ENCODE measurements at places on chromosomes 7 and 10. TPM values are rescaled to one million over a fixed set of nuclear protein-coding genes. Genes with fewer than 3 reads are reported as not detected.

The EMX2 gene
- 0.67 TPM for total RNA-seq

DNA sequence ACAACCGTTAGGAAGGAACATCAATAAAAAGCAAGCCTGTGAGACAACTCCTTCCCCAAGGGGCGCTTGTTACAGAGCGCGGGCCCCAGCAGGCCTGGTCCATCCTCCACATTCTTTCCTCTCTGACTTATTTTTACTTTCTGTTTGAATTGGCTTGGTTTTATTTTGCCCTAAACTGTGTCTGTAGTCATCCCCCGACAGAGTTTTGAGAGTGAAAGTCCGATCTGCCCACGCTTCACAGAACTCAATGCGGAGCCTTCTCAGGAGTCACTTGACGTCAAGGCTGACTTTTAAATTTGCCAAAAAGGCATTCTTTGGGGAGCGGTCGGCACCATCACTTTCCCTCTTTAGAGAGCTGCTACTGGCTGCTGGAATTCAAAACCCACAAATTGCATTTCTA lies 150.1 kb upstream of the KLF6 start:
- H3K27me3 ChIP-seq, result no peaks in the 10 kb centered on the region
- H3K36me3 ChIP-seq, result no peaks in the 10 kb centered on the region
- H3K4me1 ChIP-seq, result no peaks in the 10 kb centered on the region
- H3K27ac ChIP-seq, result peak overlapping the region; percentile 74
- peak; percentile 77 for DNase-seq

DNA sequence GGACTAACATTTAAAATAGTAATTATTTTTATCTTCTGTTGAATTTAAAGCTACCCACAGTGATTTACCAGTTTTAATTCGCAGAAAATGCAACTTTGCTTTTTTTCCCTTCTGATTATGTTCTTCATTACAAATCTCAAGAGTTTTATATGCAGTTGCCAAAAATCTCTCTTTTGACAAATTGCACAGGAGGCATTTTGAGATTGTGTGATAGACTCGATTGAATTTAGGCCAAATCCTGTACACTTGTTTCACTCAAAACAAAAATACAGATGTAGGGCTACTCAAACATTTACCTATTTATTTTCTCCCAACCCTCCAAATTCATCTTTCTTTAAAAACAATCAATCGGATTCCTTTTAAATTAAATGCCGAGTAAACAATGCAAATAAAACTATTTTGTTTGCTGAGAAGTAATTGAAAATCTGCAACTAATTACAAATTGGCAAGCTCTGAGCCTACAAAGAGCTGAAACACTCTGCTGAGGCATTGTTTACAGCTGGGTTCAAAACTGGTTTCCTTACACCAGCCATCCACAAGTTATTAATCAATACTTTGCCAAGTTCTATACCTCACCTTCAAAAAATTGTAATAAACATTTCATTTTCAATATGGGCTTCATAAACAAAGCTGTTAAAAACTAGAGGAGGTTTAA lies 214.9 kb upstream of the TCF7L2 start:
- H3K27ac ChIP-seq, result no peak overlapping the region
- no peak overlapping the region for H3K4me3 ChIP-seq
- no peaks in the 10 kb centered on the region for H3K4me1 ChIP-seq
- no peak for DNase-seq

DNA sequence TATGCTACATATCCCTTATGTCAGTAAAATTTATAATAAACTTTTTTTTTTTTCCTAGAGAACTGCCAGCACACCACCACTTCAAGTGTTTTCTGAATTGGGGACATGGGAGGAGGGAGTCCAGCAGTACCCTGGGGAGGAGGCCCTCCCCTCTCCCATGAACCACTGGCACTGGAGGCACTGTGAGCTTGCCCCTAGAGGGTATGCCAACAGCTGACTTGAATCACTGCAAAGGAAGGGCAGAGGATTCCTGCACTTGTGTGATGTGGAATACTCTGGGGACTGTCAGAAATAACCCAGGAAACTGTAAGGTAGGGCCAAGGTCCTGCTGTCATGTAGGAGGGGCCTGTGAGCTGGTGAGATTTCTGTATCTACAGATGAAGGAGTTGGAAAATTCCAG lies 8.5 kb upstream of the ARMS2 start:
- no peaks in the 10 kb centered on the region for H3K4me1 ChIP-seq
- H3K27ac ChIP-seq, result no peak overlapping the region
- DNase-seq, result no peak

DNA sequence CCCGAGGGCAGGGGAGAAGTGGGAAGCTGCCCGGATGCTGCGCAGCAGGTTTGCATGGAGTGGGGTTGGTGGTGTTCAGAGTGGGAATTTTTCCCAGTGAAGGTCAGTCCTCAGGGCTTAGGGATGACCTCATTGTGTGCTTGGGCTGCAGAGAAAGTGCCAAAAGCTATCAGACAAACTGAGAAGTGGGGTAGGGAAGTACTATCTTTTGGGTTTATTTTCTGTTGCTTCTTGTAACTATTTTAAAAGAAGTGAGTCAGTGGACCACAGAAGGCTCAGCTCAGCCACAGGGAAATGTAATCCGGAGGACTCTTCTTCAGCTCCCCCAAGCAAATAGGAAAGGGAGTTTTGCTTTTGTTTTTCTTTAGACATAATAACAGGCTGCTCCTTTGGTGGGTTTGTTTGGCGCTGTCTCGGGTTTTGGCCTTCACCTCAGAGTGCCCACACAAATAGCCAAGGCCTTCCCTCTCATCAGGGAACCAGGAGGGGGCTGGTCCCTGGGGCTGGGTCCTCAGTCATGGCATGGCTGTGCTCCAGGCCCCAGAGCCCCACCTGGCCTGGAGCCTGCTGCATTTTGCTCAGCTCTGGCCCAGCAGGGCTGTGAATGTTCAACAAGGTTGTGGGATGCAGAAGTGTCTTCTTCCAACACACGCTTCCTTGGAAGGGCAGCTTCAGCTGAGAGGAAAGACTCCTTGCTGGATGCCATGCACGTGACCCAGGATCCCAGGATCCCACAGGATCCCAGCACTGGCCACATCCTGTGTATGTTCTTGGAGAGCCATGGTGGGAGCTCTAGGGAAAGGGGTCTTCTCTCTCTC lies 5.4 kb upstream of the FAM170B start:
- H3K27me3 ChIP-seq, result no peaks in the 10 kb centered on the region
- peak overlapping the region; percentile 65 for H3K27ac ChIP-seq
- DNase-seq, result no peak
- H3K4me3 ChIP-seq, result no peak overlapping the region
- H3K36me3 ChIP-seq, result no peaks in the 10 kb centered on the region

DNA sequence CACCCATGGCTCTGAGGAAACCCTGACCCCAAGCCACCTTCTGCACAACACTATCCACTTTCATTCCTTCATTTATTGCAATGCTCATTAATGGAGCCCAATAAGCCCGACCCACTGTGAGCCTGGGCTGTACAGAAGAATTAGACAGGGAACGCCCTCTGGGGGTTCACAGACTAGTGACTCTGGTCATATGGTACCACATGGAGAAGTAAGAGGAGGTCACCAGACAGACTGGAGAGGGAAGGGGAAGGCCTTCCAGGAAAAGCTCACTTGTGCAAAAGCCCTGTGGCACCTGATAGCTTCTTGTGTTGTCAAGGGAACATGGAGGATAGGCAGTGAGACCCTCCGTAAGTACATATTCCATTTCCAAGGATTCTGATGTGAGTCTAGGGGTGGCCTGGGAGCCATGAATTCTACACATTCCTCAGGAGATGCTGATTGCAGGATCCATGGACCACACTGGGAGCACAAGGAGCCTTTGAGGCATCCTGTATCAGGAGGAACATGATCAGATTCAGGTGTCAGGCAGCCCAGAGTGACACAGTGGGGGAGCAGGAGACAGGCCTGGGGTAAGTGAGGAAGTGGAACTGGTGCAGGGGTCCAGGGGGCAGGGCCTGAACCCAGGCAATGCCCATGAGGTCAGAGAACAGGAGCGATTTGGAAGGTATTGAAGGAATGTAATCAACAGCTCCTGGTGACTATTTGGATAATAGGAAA lies 19.9 kb downstream of the TMEM72 start:
- no peak overlapping the region for H3K27ac ChIP-seq
- no peaks in the 10 kb centered on the region for H3K36me3 ChIP-seq
- no peak for DNase-seq
- H3K27me3 ChIP-seq, result no peaks in the 10 kb centered on the region
- H3K4me3 ChIP-seq, result no peak overlapping the region
- H3K4me1 ChIP-seq, result no peaks in the 10 kb centered on the region

DNA sequence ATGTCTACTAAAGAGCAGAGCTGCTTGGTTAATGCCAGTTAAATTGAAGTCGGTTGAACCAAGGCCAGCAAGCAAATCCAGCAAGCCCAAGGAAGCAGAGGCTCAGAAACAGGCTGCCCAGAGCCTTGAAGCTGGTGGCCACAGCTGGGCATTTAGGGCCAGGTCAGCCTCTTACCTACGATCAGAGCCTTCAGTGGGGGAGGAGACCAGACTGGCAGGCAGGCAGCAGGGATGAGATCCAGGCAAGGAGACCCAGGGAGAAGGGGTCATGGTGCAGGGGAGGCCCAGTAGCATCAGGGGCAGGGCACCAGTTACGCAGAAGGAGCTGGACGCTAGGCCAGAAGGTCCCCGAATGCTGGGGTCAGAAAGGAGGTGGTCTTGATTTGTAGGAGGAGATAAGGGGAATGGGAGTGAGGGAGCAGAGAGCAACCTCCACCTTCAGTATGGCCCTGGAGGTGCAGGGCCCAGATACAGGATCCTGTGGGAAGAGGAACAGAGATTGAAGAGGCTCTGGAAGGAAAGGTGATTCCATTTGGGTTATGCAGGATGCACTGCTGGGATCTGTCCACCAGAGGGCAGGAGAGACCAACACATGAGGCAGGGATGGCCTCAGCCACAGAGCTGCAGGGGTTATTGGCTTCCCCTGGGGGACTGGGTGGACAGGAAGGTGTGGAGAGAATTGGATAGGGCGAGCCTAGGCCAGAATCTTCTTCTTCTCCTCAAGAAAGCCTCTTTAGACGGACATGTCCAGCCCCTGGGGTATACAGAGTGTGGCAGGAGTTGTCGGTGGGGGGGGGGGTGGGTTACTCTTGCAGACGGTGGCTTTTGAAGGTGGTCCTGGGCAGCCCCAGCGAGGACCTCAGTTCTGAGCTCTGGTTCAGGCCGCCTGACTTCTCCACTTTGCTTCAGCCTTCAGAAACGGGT lies 132.6 kb upstream of the PODXL start:
- DNase-seq, result peak; percentile 75
- no peaks in the 10 kb centered on the region for H3K4me1 ChIP-seq
- no peak overlapping the region for H3K27ac ChIP-seq
- no peak overlapping the region for H3K4me3 ChIP-seq

GRCh38 chr7:17318146-17318545 lies 19.7 kb downstream of the AHR start:
- no peaks in the 10 kb centered on the region for H3K36me3 ChIP-seq
- no peaks in the 10 kb centered on the region for H3K27me3 ChIP-seq
- no peak overlapping the region for H3K27ac ChIP-seq
- no peak overlapping the region for H3K4me3 ChIP-seq

DNA sequence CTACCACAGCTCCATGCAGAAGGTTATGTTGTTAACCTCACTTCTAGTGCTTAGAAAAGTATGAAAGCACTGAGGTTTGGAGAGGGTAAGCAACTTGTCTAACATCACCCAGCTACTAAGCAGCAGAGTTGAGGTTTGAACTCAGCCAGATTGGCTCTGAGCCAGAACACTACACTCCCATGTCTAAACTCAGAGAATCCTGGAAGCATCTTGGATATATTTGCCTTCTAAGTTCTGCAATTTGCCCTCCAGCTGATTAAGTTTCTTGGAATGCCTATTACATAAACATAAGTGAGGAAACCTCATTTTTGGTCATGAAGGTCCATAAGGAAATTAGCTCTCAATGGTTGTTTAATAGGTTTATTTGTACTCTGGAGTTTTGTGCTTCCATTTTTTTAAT lies 78.1 kb upstream of the PHYHIPL start:
- H3K27ac ChIP-seq, result no peak overlapping the region
- no peak overlapping the region for H3K4me3 ChIP-seq
- H3K27me3 ChIP-seq, result no peaks in the 10 kb centered on the region

The PLEKHS1 gene
- total RNA-seq, result not detected

GRCh38 chr7:11858622-11859302 lies 26.8 kb upstream of the THSD7A start:
- no peaks in the 10 kb centered on the region for H3K4me1 ChIP-seq
- H3K27me3 ChIP-seq, result no peaks in the 10 kb centered on the region
- no peak for DNase-seq
- H3K4me3 ChIP-seq, result no peak overlapping the region
- H3K27ac ChIP-seq, result no peak overlapping the region

GRCh38 chr10:14688606-14689005 lies 86.1 kb downstream of the FAM107B start:
- no peaks in the 10 kb centered on the region for H3K27me3 ChIP-seq
- no peak overlapping the region for H3K27ac ChIP-seq
- no peaks in the 10 kb centered on the region for H3K4me1 ChIP-seq
- no peaks in the 10 kb centered on the region for H3K36me3 ChIP-seq
- no peak for DNase-seq

GRCh38 chr7:130982160-130982638 lies 248.2 kb upstream of the KLF14 start:
- DNase-seq, result no peak
- H3K27ac ChIP-seq, result no peak overlapping the region
- H3K36me3 ChIP-seq, result no peaks in the 10 kb centered on the region
- no peaks in the 10 kb centered on the region for H3K27me3 ChIP-seq

The TMEM196 gene
- total RNA-seq, result not detected

GRCh38 chr10:49010865-49011264 lies 71.2 kb upstream of the LRRC18 start:
- H3K36me3 ChIP-seq, result no peaks in the 10 kb centered on the region
- no peak overlapping the region for H3K4me3 ChIP-seq
- no peaks in the 10 kb centered on the region for H3K4me1 ChIP-seq
- H3K27me3 ChIP-seq, result no peaks in the 10 kb centered on the region

The ZNF503 gene
- total RNA-seq, result 8.9 TPM

The ATRNL1 gene
- 4.1 TPM for total RNA-seq

DNA sequence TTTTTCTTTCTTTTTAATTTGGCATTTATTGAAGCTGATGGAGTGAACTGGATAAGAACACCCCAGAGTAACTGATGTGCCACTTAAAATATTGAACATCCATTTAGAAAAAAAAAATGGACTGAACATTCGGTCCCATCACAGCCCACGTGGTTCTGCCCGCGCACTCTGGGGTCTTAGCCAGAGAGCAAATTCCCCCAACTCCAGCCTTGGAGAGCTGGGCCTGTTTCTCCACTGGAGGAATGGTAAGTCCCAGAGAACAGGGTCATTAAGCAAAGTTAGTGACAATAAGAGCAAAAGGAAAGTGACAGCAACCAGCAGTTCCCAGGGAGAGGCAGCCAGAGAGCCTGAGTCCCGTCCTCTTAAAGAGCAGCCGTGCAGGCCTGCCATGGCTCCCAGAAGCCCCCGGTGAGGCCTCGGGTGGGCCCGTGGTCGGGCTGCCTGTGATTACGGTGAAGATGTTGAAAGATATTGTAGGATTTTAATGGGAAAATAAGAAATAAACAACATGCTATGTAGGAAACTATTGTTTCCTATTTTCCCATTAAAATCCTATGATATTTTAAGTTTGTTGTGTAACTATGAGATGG lies 487.9 kb upstream of the MKI67 start:
- no peak overlapping the region for H3K27ac ChIP-seq
- no peaks in the 10 kb centered on the region for H3K4me1 ChIP-seq
- no peaks in the 10 kb centered on the region for H3K27me3 ChIP-seq
- no peak overlapping the region for H3K4me3 ChIP-seq
- peak; percentile 44 for DNase-seq

GRCh38 chr10:102704915-102705314 lies 9.3 kb downstream of the ARL3 start:
- no peaks in the 10 kb centered on the region for H3K4me1 ChIP-seq
- H3K36me3 ChIP-seq, result peaks cover 4% of the 10 kb centered on the region
- no peak overlapping the region for H3K4me3 ChIP-seq
- H3K27me3 ChIP-seq, result no peaks in the 10 kb centered on the region
- no peak for DNase-seq
- no peak overlapping the region for H3K27ac ChIP-seq
